NCI-H524 (cell line): ENCODE measurements at places on chromosomes 4 and X.
A peak's percentile ranks its signal among the peaks of the same experiment; 100 is the strongest.

GRCh38 chrX:69148946-69149345, 16.3 kb downstream of the PJA1 start:
- no peak for DNase-seq

DNA sequence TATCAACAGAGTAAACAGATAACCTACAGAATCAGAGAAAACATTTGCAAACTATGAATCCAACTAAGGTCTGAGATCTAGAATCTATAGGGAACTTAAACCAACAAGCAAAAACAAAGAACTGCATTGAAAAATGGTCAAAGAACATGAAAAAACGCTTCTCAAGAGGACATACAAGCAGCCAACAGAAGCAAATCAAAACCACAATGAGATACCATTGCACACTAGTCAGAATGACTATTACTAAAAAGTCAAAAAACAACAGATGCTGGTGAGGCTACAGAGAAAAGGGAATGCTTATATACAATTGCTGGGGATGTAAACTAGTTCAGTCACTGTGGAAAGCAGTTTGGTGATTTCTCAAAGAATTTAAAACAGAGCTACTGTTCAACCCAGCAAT, 255.7 kb downstream of the TMEM47 start:
- DNase-seq: no peak

DNA sequence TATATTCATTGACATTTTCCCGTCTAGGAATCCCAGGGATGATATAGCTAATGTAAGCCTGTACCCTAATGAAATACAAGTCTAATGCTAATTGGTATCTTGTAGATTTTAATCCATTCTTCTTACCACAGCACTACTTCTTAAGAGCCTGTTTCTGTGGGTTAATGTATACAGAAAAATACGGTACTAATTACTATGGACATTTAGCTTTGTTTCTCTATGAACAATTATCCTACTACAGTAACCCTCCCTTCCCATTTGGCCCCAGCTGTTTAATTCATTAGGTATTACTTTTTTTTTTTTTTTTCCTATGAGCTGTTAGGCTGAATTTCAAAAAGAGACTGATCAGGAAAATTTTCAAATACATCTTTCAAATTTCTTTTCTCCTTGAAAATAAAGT, 245.1 kb upstream of the SLC7A11 start:
- no peak for DNase-seq

GRCh38 chrX:43679778-43680177, 23.7 kb downstream of the MAOA start:
- DNase-seq: no peak

DNA sequence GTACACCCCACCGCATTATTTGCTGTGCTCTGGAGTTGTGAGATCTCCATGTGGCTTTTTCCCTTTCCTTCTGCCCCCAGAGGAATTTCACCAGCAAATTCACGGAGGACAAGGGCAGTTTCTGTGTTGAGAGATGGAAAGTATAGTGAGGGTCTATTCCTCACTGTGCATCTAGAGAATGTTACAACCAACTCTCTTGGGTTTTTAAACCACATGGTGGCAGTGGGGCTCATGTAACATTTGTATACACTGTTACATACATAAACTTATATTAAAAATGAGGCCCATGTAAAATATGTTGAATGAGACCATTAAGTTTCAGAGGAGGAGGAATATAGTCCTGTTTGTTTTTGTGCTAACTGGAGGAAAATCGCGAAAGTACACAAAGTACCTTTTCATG, 909 bp upstream of the PRKG2 start:
- peak; percentile 41 for DNase-seq

DNA sequence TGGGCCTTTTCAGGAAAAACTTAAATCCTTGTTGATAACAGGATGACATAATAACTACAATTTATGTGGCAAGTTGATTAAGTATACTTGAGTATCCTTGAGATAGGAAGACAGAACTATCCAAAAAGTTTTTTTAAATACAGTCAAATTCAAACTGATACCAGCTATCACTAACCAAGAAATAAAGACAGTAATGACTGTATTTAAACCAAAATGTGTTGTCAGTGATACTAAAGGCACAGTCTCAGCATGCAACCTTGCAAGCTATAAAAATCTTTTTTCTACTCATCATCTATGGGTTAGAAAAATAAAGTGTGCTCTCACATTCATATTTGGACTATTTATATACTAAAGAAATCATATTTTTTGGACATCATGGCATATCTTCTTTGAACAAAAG, 64.7 kb downstream of the PAPSS1 start:
- no peak for DNase-seq

DNA sequence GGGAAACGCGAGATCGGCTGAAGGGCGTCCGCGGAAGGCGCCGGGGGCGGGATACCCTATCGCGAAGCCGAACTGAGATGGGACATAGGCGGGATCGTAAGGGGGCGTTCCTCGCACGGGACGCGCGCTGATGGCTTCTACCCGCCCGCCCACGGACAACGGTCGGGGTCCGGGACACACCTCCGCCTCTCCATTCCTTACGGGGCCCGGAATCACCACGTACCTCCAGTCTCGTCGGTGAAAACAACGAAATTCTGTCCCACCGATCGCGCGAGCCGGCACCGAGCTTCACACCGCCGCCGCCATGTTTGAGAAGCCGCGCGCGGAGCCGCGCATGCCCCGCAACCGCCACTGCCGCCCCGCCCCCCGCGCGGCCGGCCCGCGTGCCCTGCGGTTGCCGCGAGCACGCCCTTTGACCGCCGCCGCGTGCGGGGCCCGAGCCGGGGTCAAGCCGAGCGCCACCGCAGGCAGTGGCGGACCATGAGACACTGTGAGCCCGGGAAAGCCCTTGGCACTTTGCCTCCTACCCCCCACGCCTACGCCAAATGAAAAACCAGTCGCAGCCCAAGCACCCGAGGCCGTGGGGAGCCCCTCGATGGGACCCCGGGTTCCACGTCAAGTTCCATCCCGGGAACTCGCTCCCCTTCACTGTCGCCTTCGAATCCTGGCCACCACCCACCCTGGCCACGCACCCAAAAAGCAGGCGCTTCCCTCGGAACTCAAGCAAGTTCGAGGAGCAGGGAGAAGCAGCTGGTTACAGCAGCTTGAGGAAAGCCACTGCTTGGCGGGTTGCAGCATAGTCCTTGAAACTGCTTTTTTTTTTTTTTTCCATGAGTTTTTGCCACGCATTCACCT, at the start of gene SCML2:
TSS of gene SCML2 (minus strand) at position 320 of the 855 bp plus-strand sequence. CDS start 20,617 bp downstream, outside the sequence.
- peak; percentile 59 for DNase-seq

GRCh38 chr4:86621435-86621834, 27.3 kb downstream of the PTPN13 start:
- no peak for DNase-seq

DNA sequence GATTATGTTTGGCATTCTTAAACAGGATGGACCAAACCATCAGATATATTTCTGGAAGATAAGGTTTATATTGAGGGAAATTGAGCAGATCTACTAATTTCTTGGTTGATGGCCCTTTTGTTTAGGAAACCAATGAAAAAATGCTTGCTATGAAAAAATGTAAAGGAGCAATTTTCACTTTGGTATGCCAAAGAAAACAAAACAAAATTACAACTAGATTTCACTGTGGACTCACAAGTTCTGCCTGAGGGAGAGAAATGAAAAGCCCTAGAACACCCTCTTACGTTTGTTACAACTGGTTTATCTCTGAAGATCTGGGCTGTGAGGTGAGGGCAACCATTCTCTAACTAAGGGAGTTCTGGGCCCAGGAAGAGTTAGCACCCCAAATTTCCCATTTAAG, 122.5 kb upstream of the IL15 start:
- no peak for DNase-seq

DNA sequence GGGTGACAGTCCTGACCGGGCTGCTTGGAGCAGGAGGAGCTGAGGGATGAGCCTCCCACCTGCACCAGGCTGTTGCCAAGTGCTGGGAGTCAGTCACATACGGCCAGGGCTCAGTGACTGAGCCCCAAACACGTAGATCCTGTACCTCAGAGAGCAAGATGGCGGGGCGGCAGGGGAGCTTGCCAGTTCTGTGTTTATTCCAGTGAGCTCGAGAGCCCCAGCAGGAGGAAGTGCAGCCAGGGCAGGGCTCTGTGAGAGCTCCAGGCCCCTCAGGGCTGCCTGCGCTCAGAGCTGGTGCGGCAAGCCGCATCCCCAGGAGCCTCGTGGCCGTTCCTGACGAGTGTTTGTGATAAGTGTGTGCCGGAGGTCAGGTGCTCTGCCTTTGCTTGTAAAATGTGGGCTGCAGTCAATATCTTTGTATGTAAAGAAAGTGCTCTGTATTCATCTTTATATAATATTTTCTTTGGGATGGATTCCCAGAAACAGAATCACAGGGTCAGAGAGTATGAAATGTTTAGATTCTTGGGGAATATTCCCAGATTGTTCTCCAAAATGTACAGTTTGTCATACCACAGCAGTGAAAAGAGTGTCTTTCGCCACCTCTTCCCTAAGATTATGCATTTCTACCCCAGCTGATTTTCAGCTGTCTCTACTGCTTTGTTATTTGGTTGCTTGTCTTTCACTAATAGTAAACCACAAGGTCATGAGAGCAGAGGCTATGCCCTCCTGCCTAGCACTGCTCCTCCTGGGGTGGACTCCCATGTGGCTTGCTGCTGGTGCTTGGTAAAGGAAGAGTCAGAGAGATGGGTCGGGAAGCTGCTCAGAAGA, 50.3 kb downstream of the NELFA start:
- no peak for DNase-seq

DNA sequence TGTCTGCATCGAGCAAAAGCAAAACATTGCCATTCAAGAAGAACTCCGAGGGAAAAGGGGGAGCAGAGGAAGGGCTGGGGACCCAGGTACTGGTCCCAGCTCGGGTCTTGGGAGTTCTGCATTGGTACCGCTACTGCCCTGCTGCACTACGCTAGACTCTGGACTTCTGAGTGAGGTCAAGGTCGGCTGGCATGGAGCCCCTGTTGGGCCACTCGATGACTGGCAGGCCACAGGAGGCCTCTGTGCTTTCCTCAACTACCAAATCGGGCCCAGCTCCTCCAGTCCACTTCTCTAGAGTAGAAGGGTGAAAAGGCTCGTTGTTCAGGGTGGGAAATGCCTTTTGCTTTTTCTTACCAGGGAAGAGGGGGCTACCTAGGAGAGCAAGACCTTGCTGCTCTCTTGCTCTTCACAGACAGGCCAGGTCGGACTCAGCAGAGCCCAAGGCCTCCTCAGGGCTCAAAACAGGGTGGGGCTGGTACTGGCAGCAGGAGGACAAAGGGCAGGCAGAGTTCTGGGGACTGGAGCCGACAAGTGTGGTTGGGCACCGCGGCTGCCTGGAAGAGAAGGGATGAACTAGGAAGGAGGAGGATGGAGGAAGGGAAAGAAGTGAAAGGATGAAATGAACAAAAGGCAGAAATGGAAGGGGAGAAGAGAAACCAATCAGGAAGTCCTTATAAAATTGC, 8.9 kb upstream of the IRAK1 start:
- no peak for DNase-seq

DNA sequence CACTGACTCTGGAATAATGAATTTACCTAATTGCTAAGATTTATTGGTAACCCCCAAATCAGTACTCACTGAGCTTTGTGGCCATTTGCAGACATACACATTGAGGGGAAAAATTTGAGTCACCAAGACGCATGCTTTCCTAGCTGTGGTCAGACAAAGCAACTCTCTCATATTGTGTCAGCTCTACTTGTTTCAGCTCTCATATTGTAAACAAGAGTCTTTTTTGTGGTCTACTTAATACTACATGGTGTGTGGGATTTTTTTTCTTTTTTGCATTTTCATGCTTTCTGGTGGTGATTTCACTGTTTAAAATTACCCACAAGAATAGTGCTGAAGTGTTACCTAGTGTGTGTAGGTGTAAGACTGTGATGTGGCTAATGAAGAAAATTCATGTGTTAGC, 428.2 kb upstream of the GALNT7 start:
- no peak for DNase-seq

GRCh38 chr4:54547299-54548097, 110.3 kb upstream of the KIT start:
- DNase-seq: no peak

DNA sequence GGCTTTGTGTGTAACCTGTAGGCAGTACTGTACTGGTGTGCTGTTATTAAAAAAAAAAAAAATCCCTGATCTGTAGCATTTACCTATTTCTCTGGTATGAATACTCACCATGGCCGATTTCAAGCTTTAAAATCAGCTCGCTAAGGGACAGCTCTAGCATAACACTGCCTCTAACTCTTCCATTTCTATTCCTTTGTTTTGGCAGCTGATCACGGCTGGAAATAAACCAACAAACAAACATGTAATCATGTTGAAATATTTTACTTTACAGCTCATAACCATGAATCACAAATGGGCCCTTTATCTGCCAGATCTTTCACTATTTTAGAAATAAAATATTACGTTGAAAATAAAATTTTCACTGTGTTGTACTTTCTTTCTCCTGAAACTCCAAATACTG, 60.5 kb upstream of the IL15 start:
- DNase-seq: no peak

GRCh38 chrX:102899940-102900916, 36.8 kb upstream of the RAB40AL start:
- peak; percentile 24 for DNase-seq

DNA sequence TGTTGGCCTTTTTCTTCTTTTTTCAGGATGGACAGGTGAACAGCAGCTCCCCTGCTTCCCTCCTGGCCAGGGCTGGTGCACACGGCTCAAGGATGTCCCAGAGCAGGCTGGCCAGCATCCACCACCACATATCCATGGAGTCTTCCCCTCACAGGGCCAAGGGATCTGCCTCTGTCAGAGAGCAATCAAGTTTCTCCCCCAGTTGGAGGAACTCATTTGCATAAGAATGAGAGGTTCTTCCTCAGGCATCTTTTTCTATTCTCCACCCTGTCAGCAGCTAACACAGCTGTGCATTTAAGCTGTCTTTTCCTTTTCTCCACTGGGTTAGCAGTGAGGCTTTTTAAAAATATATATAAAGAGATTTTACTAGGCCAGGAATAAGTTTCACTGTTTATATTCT, 143.8 kb downstream of the ANAPC10 start:
- DNase-seq: no peak

GRCh38 chr4:4430492-4431195, 43.7 kb downstream of the NSG1 start:
- peak; percentile 25 for DNase-seq

DNA sequence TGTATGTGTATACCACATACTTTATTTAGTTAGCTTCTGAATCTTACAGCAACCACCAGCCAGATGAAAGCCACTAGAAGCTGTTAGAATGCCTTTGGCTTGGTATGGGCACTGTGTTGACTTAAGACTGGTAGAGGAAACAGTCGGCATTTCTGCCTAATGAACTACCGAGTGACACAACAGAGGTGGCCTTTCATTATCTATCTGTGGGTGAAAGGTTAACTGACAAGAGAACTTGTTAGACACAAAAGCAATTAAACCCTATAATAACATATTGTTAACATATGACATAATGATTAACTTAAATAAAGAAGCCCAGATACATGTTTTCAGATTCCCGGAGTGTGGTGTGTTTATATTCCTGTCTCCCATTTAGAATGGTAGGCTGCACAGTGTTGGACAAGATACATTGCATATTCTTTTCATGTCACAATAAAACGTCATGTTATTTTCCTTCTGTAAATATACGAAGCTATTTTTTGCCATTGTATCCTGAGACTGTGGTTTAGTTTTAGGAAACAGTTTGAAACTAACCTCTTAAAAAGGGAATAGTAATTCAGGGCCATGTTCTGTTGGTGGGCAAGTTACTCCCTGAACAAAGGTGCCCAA, 181.5 kb downstream of the SLIT2 start:
- no peak for DNase-seq
